NCI-H1092 (cell line): ENCODE measurements at places on chromosomes 6 and 20.

- DNase-seq = no peak
Observed at GRCh38 chr6:50843842-50844241, 25.2 kb downstream of the TFAP2B start.

GRCh38 chr6:157531986-157532365 is 151.0 kb downstream of the ZDHHC14 start:
- DNase-seq = no peak

- no peak for DNase-seq
Observed at GRCh38 chr6:7819431-7820015, 91.1 kb downstream of the TXNDC5 start.

DNA sequence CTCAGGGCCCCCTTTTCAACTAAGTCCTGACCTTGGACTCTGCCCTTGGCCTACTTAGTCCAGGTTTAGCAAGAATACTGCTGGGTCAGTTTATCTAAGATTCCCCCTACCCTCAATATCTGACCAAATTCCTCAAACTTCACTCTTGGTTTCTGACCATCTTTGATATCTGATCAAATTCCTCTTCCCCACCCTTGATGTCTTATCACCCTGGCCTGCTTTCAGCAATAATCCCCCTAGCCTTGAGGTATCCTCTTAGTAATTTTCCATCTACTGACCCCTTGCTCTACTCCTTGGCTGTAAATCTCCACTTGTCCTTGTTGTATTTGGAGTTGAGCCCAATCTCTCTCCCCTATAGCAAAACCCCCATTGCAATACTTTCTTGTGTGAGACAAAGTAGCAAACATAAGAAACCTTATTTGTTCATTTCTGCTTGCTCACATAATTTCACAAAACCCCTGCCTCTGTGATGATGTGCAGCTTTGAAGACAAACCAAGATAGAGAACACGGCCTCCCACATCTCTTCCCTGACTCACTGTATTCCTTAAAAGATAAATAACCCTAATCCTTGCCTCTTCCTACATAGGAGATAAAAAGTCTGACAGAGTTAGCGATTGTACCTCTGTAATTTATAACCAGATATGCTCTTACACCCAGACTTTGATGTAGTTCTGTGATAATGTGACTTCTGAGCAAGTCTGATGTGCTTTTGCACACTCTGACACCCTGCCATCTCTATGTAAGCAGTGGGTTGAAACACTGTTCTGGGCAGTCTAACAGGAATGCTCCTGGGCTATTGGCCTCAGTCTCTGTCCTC is 13.8 kb upstream of the IYD start:
- DNase-seq = no peak

- no peak for DNase-seq
Observed at GRCh38 chr6:156809034-156809433, 31.9 kb downstream of the ARID1B start.

DNA sequence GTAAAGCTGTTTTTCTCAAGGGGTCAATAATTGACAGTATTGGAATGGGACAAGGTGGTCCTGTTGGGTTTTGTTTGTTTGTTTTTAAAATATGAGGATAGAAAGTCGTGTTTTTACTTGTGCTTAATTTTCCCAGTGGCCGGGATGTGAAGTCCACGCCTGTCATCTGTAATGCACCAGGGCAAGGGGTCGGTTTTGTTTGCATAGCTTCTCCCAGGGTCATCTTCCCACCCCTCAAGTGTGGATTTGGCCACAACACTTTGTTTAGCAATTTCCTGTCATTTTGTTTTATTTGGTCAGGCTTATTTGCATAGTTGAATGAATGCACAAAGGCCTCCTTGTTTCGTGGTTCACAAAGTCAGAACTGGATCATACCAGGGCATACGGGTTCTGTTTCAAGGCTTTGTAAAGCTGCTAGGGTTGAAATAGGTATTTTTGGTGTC is 29.8 kb downstream of the SYNJ2 start:
- DNase-seq = no peak

DNA sequence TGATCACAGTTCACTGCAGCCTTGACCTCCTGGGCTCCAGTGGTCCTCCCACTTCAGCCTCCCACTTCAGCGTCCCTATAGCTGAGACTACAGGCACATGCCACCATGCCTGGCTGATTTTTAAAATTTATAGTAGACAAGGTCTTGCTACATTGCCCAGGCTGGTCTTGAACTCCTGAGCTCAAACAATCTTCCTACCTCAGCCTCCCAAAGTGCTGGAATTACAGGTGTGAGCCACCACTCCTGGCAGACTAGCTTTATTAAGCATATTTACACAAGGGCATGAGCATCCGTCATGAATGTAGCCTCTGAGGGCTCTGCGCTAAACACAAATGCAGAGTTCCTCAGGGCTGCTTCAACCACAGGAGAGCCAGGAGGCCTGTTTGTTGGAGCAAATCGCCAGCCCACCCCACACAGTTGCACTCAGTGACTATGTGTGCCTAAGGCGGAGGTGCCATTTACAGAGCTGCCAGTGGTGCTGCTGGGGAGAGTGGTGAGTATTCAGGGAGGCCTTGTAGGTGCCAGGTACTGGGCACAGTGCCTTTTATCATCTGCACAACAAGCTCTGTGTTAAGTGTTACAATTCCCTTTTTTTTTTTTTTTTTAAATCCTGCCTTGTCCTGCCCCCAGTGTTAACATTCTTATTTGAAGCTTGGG is 78.2 kb downstream of the PSMG4 start:
- no peak for DNase-seq

GRCh38 chr6:91580635-91581034 is 993.8 kb upstream of the MAP3K7 start:
- DNase-seq = no peak

DNA sequence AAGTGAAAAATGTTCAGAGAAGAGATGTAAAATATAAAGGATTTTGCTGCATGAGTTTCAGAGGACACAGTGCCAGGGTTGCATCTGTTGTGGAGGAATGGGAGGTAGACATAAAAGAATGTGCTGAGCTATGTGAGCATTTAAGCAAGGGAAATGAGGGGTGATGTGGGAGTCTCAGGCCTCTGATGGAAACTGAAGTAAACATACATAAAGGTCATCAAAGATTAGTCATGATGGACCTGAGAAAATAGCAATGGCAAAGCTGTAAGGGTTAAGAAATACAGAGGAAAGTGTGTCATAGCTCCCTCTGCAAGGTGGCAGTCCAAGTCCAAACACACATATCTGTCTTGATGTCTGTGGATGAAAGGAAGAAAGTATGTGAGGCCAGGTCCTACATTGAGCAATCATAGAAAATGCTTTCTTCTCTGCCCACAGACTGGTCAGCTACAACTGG is 306.6 kb upstream of the ECI2 start:
- DNase-seq = no peak

GRCh38 chr6:109182578-109182977 is 87.3 kb downstream of the CEP57L1 start:
- DNase-seq = no peak

DNA sequence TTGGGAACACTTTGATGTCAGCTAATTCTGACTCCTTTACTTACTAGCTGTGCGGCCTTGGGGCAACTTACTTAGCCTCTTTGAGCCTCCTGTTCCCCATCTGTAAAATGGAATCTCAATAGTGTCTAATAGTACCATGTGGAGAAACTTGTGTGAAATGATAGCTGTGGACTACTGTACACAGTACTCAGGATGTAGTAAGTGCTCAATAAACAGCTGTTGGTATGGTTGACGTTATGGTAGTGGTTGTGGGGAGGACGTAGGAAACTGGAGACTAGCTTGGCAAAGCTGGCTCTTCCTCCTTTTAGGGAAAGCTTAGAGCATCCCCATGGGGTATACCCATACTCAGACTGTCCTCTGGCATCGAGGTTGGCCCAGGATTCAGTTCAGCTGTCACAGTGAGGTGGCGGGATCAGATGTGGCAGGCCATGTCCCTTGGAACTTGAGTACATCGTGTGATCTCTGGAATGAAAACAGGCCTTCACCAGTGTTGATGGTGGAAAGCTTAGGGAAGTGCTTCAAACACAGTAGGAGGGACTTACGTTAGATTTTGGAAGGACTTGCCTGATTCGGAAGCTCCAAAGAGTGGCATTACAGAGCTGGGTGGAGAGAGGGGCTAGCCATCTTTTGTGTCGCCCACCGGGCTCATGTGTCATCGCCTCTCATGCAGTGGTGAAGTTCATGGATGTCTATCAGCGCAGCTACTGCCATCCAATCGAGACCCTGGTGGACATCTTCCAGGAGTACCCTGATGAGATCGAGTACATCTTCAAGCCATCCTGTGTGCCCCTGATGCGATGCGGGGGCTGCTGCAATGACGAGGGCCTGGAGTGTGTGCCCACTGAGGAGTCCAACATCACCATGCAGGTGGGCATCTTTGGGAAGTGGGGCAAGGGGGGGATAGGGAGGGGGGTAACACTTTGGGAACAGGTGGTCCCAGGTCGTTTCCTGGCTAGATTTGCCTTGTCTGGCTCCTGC is 7.1 kb downstream of the VEGFA start:
- no peak for DNase-seq

DNA sequence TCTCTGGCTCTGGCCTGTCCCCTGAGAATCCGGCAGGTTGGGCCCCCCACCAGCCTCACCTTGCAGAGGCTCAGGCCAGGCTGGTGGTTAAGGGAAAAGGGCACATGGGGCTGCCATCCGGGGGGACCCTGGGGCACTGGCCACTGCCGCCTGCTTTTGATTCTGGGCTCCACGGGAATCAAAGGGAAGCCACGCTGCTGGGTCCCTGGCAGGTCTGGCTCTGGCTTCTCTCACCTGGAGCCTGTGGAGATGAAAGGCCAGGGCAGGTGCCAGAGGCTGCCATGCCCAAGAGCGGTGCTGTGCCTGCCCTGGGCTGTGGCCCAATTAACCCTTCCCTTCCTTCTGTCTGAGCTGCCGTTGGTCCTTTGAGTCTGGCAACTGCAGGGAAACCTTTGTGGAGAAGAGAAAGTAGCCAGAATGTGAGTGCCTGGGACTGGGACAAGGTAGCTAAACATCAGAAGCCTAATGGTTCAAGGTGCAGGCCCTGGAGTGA is 9.4 kb upstream of the CDH22 start:
- no peak for DNase-seq

GRCh38 chr6:15544321-15544900 is 118.4 kb downstream of the DTNBP1 start:
- no peak for DNase-seq

GRCh38 chr6:113903666-113904330 is 46.7 kb downstream of the MARCKS start:
- no peak for DNase-seq

DNA sequence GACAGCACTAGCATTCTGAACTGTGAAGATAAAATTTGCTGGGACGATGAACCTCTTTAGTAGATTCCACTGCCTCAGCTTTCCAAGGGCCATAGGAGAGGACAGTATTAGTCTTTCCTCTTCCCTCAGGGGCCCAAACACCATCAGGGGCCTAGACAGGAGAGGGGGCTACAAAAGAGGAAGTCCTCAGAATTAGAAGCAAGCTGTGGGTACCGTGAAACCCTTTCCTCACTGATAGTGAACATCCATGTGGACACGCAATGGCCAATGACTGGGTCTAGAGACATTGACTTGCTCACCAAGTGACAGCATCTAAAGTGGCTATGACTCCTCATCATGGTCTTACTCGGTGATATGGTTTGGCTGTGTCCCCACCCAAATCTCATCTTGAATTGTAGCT is 68.1 kb upstream of the UST start:
- DNase-seq = no peak

GRCh38 chr6:88705601-88706000 is 257.8 kb downstream of the RNGTT start:
- no peak for DNase-seq

DNA sequence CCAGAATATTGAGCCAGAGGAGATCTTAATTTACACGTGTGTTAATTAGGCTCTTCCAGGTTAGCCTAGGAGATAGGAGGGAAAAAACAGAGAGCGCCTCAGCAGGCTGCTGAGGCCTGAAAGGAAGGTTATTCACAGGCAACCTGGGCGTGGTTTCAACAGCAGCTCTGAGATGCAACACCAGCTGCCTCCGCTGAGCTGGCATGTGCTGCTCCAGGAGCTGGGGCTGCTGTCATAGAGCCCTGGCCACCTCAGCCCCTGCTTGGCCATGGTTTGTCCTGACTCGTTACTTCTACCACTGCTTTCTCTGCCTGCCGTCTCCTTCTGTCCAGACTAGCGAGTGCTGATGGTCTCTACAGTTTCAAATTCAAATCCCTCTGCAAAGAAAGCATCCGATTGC is 32.4 kb upstream of the RPP40 start:
- no peak for DNase-seq

GRCh38 chr20:4904127-4904860 is 97.0 kb downstream of the SLC23A2 start:
- no peak for DNase-seq

- DNase-seq = no peak
Observed at GRCh38 chr6:75467284-75467683, 26.3 kb downstream of the FILIP1 start.

GRCh38 chr6:26258212-26258977 is 106.6 kb upstream of the BTN3A2 start:
- DNase-seq = no peak

DNA sequence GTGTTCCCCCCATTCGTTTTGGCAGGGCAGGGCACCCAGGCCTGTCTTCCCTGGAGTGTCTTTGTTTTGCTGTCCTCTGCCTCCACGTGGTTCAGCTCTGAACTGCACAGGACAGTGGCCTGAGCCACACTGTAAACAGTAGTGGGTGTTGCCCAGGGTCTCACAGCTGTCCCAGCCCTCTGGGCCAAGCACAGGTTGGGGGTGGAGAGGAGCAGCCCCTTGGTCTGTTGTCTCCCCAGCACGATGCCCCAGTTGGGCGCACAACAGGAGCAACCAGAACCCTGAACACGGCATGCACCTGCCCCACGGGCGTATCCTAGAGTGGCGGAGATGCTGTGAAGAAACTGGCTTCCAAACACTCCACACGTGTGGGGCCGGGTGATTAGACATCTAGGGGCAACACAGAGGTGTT is 14.4 kb downstream of the CCDC167 start:
- DNase-seq = no peak

GRCh38 chr6:87965806-87966205 is 81.8 kb upstream of the SPACA1 start:
- DNase-seq = no peak

DNA sequence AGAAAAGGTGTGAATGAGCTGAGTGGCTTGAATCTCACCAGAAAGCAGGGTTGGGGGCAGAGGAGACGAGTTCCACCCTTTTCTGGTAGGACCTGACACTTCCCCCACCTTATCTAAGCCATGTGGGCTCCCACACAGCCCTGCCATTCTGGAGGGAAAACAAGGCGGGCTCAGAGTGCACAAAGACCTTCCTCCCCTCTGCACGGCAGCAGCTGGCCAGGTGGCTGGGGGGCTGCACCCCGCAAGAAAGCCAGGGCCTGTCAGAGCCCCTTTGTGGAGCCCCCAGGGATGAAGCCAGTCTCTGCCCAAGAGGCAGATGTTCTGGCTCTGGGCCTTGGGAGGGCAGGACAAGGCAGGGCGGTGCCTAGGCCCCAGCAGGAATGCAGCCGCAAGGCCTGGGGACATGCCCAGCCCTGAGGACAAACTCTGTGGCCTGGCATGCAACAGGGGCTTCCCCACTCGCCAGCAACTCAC is 48.4 kb upstream of the DSN1 start:
- no peak for DNase-seq

DNA sequence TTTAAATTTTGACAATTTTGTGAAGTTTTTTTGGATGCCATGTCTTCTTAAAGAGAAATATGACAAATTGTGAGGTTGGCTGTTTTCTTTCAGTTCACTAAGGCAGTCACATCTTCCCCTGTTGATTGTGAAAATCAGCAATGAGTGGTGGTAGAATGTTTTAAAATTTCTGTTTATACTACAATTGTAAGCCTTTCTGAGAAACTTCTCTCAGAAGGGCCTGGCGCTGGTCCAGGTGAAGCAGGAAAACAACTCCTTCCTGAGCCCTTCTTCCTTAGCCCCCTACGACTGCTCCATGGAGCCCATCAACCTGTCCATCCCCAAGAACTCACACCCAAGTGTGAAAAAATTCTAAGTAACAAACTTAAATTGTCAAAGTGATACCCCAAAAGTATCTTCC is 80.6 kb downstream of the SSR1 start:
- DNase-seq = no peak
